Fibroblast of lung (primary cell): ENCODE measurements at places on chromosomes 2 and 18. TPM values are rescaled to one million over a fixed set of nuclear protein-coding genes. Genes with fewer than 3 reads are reported as not detected.

MOCOS gene
- 2.0 TPM in 2 replicates for polyA plus RNA-seq

ABHD3 gene
- 5.1 and 6.3 TPM in 2 replicates for polyA plus RNA-seq

FSHR gene
- polyA plus RNA-seq: not detected in 2 replicates

GALR1 gene
- not detected in 2 replicates for polyA plus RNA-seq

GRCh38 chr2:5788447-5788846, 96.3 kb downstream of the SOX11 start:
- DNase-seq: no peak

- no peak for DNase-seq
Measured at GRCh38 chr2:1360557-1361250, 52.6 kb upstream of the TPO start.

- DNase-seq: no peak
Measured at GRCh38 chr2:109145286-109145685, 16.3 kb downstream of the SH3RF3 start.

DNA sequence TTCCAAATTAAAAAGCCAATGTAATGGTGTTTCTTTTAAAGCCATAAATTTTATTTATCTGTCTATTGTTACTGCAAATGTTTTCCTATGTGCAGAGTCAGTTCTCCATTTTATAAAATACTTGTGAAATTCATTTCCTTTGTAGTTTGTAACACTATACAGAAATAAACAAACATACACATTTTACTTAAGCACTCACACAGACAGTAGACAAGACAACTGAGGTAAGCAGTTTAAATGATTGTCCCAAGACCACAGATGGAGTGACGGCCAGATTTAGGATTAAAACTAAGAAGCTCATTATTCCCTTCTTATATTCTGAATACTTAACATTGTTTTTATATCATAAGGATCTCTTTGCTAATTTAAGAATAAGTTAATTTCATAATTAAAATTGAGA, 100.9 kb downstream of the BAZ2B start:
- no peak for DNase-seq

DNA sequence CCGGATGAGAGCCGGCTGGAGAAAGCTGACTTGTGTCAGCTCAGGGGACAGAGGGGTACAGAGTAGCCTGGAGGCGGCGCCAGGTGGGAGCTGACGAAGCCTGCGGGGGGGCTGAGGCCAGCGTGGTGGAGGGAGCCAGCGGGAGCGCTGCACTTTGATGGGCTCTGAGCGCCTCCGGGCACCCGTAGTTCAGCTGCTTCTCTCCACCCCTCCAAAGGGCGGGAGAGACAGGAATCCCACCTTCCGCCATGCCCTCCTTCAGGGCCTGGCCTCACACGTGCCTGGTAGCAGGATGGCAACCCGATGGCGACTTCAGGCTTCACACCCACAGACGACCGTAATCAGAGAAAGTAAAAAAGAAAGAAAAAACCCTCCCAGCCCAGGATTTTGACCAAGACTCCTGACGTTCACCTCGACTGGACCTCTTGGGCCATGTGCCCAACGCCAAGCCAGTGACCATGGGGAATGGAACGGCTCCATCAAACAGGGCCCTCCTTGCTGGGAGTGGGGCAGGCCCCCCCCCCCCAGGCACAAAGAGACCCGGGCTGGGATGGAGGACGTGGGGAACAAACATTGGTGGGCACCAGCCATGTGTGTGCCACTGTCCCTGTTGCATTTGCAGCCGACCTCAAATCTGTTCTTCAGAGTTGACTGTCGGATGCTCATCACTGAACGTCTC, 60.7 kb upstream of the ASAP2 start:
- DNase-seq: no peak

DNA sequence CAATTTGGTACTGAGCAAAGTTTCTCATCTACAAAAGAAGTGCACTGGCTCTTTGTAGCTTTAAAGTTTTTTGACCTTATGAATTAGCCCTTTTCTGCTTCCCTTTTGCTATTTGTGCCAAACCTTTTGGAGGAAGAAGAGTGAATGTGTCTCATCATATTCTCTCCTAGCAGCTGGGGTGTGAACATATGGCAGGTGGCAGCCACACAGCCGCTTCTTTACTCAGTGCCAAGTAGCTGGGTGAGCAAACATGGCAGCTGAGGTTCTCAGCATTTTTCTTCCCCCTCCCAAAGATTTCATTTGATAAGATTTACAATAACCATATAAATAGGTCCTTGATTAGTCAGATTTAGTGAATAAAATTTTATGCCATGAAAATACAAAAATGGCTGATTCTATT, 46.7 kb upstream of the STK17B start:
- no peak for DNase-seq

DNA sequence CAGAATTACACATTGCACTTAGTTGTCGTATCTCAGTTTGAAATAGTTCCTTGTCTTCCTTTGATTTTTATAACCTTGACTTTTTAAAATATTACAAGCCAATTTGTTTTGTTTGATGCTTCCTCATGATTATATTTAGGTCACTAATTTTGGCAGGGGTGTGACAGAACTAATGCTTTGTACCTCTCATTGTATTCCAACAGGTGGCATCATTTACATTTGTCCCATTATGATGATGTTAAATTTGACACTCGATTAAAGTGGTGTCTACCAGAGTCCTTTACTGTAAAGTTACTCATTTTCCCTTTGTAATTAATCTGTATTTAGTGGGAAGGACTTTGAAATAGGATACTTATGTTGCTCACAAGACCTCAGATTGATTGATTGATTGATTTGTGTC, 21.5 kb upstream of the MFSD2B start:
- peak; percentile 13 for DNase-seq

DNA sequence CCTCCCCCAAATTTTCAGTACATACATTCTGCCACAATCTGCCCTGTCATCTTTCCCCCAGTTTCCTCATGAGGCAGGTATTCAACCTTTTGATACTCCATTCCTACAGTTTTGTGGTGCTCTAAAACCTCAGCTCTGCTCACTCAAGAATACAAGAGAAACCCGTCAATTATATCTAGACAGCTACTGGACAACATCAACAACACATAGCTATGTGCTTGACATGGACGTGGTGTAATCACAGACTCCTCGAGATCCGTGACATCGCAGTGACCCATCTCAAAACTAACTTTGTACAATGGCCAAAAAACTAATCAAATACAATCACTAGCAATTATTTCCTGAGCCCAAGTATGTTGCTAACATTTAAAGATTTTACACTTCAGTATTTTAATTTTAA, 23.6 kb downstream of the WDSUB1 start:
- DNase-seq: no peak

DNA sequence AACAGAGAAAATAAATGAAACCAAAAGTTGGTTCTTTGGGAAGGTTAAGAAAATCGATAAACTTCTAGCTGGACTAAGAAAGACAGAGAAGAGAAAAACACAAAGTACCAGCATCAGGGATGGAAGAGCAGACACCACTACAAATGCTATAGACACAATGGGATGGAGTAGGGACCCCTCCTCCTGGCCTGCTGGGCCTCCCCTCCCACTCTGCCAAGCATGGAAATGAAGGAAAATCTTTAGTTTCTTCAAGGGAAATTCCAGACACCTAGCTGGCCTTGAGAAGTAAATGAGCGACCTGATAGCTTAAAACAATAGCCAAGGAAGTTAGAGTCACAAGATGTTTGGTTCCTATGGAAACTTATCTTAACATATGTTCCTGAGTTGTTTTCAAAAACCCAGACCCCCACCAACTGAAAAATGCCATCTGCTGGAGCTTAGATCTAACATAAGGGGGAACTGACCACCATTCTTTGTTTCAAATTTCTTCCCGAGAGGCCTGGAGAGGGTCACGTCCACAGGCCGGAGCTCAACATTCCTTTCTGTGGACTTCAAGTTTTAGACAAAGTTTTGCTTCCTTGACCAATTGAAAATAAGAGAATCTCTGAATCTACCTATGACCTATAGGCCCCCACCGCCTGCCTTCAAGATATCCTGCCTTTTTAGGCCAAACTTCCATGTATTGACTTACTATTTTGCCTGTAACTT, 101.9 kb downstream of the BIN1 start:
- DNase-seq: no peak

DNA sequence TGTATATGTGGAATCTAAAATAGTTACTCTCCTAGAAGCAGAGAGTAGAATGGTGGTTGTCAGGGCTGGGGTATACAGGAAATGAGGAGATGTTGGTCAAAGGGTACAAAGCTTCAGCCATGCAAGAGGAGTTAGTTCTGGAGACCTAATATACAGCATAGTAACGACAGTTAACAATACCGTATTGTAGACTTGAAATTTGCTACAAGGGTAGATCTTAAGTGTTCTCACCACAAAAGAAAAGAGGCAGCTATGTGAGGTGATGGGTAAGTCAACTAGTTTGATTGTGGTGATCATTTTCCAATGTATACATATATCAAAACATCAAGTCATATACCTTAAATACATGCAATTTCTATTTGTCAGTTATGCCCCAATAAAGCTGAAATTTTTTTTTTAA, 98.2 kb upstream of the CYP1B1 start:
- peak; percentile 52 for DNase-seq

DNA sequence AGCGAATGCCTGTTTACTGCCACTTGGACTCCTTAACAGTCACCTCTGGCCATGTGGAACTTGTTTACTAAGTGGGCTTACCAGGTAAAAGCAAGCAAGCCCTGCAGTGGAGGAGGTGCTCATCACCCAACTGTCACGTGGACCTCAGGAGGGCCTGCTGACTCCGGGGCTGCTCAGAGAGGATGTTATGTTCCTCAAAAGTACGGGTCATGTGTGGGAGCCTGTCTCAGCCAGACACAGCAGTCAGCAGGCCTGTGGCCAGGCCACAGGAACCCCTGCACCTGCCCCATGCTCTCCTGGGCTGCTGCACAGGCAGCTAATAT, 36.2 kb downstream of the AMER3 start:
- no peak for DNase-seq

- no peak for DNase-seq
Measured at GRCh38 chr2:239297142-239298004, 103.4 kb downstream of the HDAC4 start.

DNA sequence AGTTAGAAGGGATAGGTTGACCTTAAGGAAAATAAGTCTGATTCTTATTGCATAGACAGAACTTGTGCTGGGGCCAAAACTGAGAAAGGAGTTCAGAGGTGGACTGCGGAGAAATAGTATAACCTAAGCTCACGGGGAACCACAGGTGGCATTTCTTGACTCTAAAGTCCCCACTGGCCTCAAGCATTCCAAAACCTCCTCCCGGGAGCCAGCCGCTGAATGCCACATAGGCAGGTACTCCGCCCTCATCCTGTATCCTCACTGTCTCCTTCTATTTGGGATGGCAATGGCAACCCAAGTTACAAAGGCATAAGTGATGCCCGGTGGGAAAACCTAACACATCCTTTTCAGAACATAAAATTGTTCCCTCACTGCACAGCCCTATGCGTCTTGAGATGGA, 173.0 kb downstream of the SP3 start:
- no peak for DNase-seq

- no peak for DNase-seq
Measured at GRCh38 chr18:57705832-57706595, 84.4 kb upstream of the NARS1 start.

GRCh38 chr2:20669562-20670314, 2.8 kb downstream of the GDF7 start:
- no peak for DNase-seq

DNA sequence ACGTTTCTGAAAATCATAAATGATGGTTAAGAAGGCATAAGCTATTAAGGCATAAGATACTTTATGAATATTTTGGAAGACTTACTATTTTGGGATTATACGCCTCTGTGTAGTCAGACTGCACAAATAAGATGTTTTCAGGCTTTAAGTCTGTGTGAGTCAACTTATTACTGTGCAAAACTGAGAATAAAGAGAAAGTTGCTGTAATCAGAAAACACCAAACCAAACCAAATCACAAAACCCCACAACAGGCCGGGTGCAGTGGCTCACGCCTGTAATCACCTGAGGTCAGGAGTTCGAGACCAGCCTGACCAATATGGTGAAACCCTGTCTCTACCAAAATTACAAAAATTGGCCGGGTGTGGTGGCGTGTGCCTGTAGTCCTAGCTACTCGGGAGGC, 7.7 kb downstream of the CLK1 start:
- DNase-seq: no peak

DNA sequence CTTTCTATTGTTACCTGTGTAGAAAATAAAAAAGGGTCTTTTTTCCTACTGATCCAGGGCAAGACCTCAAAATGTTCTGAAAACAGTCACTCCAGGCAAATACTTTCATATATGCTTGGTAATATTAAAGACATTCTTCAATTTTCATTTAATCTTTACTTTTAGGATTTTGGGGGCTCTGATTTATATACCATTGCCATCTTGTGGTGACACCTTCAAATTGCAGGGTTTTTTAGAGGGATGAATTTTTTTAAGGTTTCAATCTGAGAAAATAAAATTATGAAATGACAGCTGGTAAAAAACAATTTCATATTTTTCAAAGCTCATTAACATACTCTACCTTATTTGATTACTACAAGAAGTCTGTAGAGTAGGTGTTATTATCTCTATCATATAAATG, 26.8 kb downstream of the MAPK4 start:
- DNase-seq: no peak

GRCh38 chr2:8581601-8582041, 100.2 kb upstream of the ID2 start:
- DNase-seq: no peak

DNA sequence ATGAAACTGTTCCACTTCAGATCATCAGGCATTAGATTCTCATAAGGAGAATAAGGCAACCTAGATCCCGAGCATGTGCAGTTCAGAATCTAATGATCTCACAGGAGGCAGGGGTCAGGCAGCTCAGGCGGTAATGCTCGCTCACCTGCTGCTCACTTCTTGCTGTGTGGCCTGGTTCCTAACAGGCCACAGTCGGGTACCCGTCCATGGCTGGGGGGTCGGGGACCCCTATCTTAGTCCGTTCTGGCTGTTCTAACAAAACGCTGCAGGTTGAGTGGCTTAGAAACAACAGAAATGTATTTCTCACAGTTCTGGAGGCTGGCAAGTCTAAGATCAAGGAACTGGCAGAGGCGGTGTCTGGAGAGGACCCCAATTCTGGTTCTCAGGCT, 79.2 kb downstream of the ASB1 start:
- no peak for DNase-seq

DNA sequence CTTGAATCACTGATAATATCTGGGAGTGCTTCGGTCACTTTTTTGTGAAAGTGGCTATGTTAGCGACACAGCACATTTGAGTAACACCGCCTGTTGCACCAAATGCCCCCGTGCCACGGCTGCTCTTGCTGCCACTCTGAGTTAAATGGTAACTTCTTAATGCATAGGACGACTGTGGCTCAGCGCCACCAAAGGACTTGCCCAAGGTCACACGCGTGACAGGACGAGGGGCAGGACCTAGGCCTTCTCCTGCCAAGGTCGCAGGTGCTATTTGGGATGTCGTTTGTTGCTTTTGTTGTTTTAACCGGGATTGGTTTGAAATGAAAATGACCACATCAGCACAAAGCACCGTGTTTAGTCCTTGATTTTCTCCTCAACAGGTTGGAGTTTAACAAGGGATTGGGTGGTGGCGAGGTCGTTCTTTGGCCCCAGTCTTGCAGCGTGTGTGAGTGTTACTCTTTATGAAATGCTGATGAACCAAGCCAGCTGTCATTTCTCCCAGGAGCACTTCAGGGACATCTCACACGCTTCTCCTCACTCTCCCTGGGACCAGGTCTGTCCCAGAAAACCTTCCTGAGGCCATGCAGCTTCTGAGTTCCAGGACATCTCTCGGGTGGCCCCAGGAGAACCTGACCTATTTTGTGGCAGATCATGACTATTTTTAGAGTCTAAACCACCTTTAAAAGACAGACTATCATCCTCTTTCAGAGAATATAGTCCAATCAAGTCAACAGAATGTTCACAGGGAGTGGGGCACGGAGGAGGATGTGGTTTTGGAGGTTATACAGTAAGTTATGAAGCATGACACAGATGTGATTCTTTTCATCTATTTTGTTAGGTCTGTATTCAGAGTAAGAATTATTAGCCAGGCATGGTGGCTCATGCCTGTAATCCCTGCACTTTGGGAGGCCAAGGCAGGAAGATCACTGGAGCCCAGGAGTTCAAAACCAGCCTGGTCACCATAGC, 49.9 kb downstream of the MTCL1 start:
- peak; percentile 49 for DNase-seq
